ENCODE measurements at places on chromosomes 16 and 17. TPM values are rescaled to one million over a fixed set of nuclear protein-coding genes. Genes with fewer than 3 reads are reported as not detected.

Gene CEP20
- 27.5 TPM for total RNA-seq

Gene TBC1D3G
- total RNA-seq, result not detected

Gene SYCE1L
- 2.0 TPM for total RNA-seq

Gene SCNN1B
- total RNA-seq, result not detected

Gene USP7
- 96.9 TPM for total RNA-seq

Gene EXOC3L1
- 0.62 TPM for total RNA-seq

Gene MYH8
- not detected for total RNA-seq

Gene OR1F1
- total RNA-seq, result 0.32 TPM

Gene DPEP2
- not detected for total RNA-seq

Gene RNF43
- total RNA-seq, result 1.2 TPM

Gene TP53TG3
- total RNA-seq, result not detected

Gene MYL4
- total RNA-seq, result 38.5 TPM

DNA sequence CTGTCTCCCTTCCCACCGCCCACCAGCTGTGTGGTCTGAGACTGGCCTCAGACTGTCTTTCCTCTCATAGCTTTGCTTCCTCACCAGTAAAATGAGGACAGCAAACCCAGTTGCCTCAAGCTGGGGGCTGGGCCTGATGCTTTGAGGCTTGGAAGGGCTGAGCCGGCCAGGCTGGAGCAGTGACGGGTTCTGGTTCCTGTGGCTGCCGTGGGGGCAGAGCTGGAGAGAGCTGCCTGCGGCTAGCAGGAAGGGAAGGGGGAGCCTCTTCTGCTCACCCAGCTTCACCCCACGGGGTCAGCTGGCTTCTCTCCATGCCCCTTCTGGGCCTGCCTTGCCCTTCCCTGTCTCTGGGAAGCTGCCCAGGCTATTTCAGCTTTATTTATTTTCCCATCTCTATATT lies 23.7 kb downstream of the LASP1 start:
- H3K27me3 ChIP-seq, result no peaks in the 10 kb centered on the region
- H3K4me1 ChIP-seq, result peaks cover 29% of the 10 kb centered on the region

DNA sequence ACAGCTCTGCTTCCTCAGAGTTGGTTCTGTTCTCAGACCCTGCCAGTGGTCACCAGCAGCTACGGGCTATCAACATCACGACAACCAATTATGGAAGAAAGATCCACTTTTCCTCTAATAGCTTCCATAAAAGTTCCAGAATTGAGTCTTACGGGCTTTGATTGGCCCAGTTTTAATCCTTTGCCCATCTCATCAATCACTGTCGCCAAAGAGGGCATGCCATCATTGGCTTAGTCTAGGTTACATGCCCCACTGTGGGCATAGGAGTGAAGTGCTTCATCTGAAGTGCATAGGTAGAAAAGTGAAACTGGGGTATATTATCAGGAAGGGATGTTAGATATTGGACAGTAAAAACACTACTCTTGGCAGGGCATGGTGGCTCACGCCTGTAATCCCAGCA lies 76.6 kb upstream of the DHX40 start:
- no peak overlapping the region for H3K27ac ChIP-seq
- H3K27me3 ChIP-seq, result peaks cover 8% of the 10 kb centered on the region
- H3K4me3 ChIP-seq, result no peak overlapping the region
- no peak for DNase-seq
- H3K36me3 ChIP-seq, result no peaks in the 10 kb centered on the region
- no peaks in the 10 kb centered on the region for H3K4me1 ChIP-seq

- H3K36me3 ChIP-seq, result no peaks in the 10 kb centered on the region
- no peaks in the 10 kb centered on the region for H3K4me1 ChIP-seq
- no peak overlapping the region for H3K4me3 ChIP-seq
Measured at GRCh38 chr16:79282806-79283205, 317.7 kb downstream of the MAF start.

DNA sequence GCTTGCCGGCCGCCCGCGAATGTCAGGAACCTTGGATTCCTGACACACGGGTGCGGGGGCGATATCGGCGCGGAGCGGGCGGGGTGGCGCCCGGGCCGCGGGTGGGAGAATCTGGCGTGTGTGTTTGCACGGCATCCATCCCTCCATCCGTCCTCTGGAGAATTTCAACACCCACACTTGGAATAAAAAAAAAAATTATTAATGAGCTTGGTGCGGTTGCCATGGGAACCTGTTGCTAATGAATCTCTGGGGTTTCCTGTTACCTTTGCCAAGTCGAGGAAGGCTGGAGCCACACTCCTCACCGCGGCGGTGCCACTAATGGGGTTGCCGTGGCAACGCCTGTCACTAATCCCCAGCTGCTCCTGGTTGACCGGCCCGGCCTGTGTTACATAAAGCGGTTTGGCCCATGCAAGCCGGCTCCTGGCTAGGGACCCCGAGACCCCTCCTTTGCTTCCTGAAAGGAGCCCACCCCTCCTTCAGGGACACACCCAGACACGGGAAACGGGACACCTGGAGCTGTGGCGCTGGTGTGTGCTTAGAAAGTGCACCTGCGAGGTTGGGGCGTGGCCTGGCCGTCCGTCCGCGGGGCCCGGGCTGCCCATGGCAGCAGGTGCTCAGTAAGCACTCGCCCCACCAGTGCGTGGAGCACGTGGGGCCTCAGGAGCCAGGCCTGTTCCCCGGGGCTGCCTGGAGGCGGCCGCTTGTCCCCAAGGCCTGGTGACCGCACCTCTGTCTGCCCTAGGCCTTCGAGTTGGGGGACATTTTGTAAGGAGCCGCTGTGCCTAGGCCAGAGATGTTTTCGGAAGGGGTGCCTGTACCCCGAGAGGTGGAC lies 14.6 kb downstream of the CACNA1H start:
- peak; percentile 84 for DNase-seq
- H3K27me3 ChIP-seq, result no peaks in the 10 kb centered on the region
- H3K4me1 ChIP-seq, result peaks cover 29% of the 10 kb centered on the region
- no peaks in the 10 kb centered on the region for H3K36me3 ChIP-seq
- H3K4me3 ChIP-seq, result no peak overlapping the region

GRCh38 chr16:68636064-68636560 lies 9.0 kb upstream of the CDH3 start:
- no peak overlapping the region for H3K27ac ChIP-seq
- peaks cover 11% of the 10 kb centered on the region for H3K4me1 ChIP-seq
- H3K4me3 ChIP-seq, result no peak overlapping the region

DNA sequence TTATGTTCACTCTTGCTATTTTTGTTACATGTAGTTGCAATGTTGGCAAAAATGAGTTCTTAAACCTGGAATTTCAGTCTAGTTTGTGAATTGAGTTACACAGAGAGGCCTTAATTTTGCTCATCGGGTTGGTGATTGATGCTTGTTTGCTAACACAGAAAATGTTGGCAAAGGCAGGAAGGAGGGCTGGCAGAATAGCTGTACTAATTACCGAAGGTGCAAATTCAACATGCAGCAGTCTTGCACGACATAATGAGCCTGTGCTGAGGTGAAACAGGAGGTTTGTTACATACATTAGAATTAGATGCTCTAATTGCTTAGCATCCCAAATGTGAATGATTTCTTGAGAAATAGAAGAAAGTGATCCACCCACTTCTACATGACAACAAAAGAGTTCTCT lies 475.0 kb upstream of the TOM1L1 start:
- H3K4me1 ChIP-seq, result no peaks in the 10 kb centered on the region
- DNase-seq, result no peak
- no peak overlapping the region for H3K4me3 ChIP-seq
- H3K27me3 ChIP-seq, result no peaks in the 10 kb centered on the region

- H3K27me3 ChIP-seq, result no peaks in the 10 kb centered on the region
- DNase-seq, result no peak
- no peaks in the 10 kb centered on the region for H3K36me3 ChIP-seq
- H3K27ac ChIP-seq, result no peak overlapping the region
- H3K4me1 ChIP-seq, result no peaks in the 10 kb centered on the region
Measured at GRCh38 chr16:54098247-54098646, 188.3 kb downstream of the IRX3 start.

DNA sequence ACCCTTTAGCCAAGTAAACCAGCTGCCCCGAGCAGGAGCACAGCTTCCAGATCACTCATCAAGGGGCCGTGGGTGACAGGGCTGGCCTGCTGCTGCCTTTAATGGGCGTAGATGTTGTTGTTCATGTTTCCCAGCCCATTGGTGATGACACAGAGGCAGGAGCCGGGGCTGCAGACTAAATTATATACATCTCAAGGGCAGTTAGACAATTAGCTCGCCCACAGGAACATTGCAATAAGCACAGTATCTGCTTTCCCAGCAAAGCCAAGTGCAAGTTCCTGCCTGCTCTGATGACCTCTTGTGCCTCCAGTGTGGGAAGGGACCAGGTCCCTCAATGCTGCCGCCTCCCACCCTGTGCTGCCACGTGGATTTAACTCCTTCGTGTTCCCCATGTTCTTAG lies 485.8 kb downstream of the MAF start:
- H3K36me3 ChIP-seq, result no peaks in the 10 kb centered on the region
- no peak for DNase-seq
- no peaks in the 10 kb centered on the region for H3K27me3 ChIP-seq
- H3K4me3 ChIP-seq, result no peak overlapping the region
- no peak overlapping the region for H3K27ac ChIP-seq

DNA sequence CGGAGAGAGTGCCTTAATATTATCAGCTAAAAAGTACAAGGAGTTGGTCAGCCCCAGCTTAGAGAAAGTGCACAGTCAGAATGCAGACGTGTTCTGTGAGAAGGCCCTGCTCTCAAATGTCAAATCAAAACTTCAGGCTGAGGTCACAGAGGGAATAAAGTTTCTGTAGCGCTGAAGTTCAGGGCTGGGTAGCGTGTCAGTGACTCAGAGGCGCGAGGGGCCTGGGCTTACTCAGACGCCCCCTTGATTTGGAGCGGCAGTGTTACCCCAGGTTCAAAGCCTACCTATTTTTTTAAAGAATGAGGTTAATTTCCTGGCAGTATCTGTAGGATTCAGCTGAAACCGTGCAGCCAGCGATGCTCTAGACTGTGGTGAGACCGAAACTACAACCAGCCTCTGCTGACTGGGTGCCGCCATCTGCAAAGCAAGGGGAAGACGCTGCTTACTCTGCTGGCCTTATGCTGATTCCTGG lies 4.8 kb downstream of the CIAO3 start:
- peaks cover 6% of the 10 kb centered on the region for H3K36me3 ChIP-seq
- no peaks in the 10 kb centered on the region for H3K27me3 ChIP-seq
- DNase-seq, result no peak
- H3K4me1 ChIP-seq, result peaks cover 9% of the 10 kb centered on the region
- H3K27ac ChIP-seq, result no peak overlapping the region

- peaks cover 33% of the 10 kb centered on the region for H3K4me1 ChIP-seq
- no peaks in the 10 kb centered on the region for H3K27me3 ChIP-seq
- DNase-seq, result no peak
- no peaks in the 10 kb centered on the region for H3K36me3 ChIP-seq
- H3K4me3 ChIP-seq, result no peak overlapping the region
Measured at GRCh38 chr16:72847187-72848027, 200.5 kb downstream of the ZFHX3 start.

DNA sequence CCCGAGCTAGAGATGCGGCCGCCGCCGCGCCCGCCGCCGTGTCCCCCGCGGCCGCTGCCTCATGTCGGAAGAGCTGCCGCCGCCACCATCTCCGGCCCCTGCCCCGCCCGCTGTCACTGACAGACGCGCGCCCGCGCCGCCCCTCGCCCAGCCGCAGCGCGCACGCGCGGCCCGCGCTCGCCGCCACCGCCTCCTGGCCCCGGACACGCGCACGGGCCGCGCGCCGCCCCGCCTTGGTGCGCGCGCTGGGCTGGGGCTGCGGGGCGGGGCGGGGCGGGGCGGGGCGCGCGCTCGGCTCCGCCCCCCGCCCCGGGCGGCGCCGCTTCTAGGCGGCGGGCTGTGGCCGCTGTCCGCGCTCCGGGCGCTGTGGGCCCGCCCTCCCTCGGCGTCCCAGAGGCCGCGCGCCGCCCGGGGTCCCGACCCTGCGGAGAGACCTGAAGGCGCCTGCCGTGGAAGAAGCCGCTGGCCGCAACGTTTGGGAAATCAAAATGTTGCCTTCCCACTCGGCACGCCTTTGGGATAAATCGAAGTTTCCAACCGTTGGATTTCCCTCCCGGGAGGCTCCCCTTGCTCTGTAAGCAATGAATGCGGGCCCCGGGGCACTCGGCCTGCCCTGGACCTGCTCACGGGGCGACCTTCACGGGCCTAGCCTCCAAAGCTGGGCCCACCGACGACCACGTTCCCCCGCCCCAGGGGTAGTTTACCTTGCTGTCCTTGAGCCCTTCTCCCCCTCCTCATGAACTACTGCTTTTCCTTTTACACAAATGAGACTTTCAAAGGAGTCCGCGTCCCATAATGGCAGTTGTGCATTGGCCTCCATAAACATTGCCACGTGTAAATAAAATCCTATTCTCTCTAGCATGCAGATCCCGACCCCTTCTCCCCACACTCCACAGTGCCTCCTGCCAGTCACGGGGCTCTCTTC lies at the start of gene ADCY9:
Gene ADCY9 (minus strand): TSS at position 118 of the 925 bp plus-strand sequence. CDS start 1,000 bp downstream, outside the sequence.
- H3K27ac ChIP-seq, result peak within 1 kb of the TSS; percentile 28

GRCh38 chr16:85341972-85342695 lies 229.9 kb upstream of the CIBAR2 start:
- no peak overlapping the region for H3K4me3 ChIP-seq
- no peaks in the 10 kb centered on the region for H3K36me3 ChIP-seq

DNA sequence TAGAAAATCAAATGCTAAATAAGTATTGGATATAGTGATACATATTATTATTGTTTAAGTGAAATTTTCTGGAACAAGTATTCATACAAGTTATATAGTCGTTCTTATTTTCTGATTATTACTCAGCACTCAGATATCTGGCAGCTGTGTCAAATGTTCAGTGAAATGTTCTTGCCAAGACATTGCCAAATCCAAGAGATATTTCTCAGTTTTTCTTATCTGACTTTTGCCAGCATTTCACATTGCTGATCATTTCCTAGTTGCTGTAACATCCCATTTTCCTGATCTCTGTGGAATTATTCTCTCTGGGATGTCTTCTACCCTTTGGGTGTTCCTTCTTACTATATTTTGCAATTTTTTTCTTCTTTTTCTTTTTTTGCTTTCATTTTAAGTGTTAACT lies 262.3 kb downstream of the KIF2B start:
- DNase-seq, result no peak
- H3K4me3 ChIP-seq, result no peak overlapping the region
- no peaks in the 10 kb centered on the region for H3K36me3 ChIP-seq

- H3K27ac ChIP-seq, result no peak overlapping the region
Measured at GRCh38 chr17:32370426-32370825, 20.5 kb downstream of the ZNF207 start.

DNA sequence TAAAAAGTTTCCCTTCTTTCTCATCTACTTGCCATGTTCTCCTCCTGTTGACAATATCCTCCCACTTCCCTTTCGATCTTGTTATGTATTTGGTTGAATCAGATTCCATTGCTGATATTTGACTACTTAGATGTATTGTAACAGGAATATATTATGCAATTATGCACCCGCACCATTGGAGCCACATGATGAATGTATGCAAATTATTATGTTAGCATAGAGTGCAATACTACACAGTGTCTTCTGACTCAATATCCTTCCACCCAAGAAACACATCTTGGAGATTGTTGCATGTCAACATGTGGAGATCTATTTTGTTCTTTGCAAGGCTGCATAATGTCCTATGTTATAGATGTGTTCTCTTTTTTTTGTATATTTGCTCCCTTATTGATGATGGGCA lies 219.2 kb upstream of the RBFOX1 start:
- no peaks in the 10 kb centered on the region for H3K36me3 ChIP-seq
- H3K27ac ChIP-seq, result no peak overlapping the region
- no peak overlapping the region for H3K4me3 ChIP-seq
- no peaks in the 10 kb centered on the region for H3K27me3 ChIP-seq
- no peaks in the 10 kb centered on the region for H3K4me1 ChIP-seq
- DNase-seq, result no peak

GRCh38 chr17:77376795-77377709 lies 236.3 kb downstream of the SEC14L1 start:
- peak overlapping the region; percentile 3 for H3K4me3 ChIP-seq
- no peaks in the 10 kb centered on the region for H3K36me3 ChIP-seq
- no peak overlapping the region for H3K27ac ChIP-seq
- DNase-seq, result peak; percentile 60
- no peaks in the 10 kb centered on the region for H3K27me3 ChIP-seq

- DNase-seq, result no peak
- peaks cover 17% of the 10 kb centered on the region for H3K4me1 ChIP-seq
- no peak overlapping the region for H3K27ac ChIP-seq
- no peaks in the 10 kb centered on the region for H3K36me3 ChIP-seq
Measured at GRCh38 chr16:2977440-2977839, 2.8 kb downstream of the PKMYT1 start.
